Fibroblast of mammary gland (primary cell): ENCODE measurements at places on chromosomes 6 and 20.

- DNase-seq, result peak; percentile 22
Measured at GRCh38 chr6:168851460-168852375, 401.9 kb downstream of the THBS2 start.

- DNase-seq, result no peak
Measured at GRCh38 chr6:46072866-46073265, 56.9 kb upstream of the ENPP4 start.

DNA sequence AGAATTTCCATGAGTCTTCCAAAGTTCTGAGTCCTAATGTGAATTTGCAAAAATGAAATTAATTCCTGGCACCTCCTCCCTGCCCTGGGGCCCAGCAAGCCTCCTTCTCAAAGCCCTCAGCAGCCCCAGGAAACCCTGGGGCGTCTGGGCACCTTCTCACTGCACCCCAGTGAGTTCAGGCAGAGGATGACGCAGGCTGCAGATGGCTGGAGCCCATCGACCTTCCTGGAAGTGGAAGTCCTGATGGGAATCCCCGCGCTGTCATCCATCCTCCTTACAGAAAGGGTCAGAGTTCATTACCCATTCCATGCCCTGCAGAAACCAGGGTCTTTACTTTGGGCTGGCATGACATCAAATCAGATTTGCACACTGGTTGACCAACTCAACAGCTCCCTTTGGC, 31.6 kb downstream of the DLL1 start:
- DNase-seq, result no peak

DNA sequence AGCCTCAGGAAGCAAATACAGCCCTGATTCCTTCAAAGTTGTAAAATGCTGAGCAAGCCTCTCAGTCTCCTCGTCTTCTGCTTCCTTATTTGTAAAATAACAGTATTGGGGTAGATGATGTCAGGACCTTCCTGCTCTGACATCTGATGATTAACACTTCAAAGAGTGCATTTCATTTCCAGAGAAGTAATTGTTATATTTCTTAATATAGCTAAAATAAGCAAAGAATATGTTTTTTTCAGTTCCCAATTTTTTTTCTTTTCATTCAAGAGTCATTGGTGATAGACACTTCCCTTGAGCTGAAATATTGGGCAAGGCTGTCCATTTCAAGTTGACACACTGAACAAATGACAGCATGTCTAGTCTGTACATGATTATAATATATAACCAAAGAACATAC, 53.4 kb downstream of the SLX4IP start:
- DNase-seq, result no peak

GRCh38 chr6:93088621-93089501, 330.5 kb downstream of the EPHA7 start:
- no peak for DNase-seq

- no peak for DNase-seq
Measured at GRCh38 chr6:1930356-1930755, 315.0 kb downstream of the GMDS start.
